ENCODE measurements at places on chromosomes 2 and 18.

DNA sequence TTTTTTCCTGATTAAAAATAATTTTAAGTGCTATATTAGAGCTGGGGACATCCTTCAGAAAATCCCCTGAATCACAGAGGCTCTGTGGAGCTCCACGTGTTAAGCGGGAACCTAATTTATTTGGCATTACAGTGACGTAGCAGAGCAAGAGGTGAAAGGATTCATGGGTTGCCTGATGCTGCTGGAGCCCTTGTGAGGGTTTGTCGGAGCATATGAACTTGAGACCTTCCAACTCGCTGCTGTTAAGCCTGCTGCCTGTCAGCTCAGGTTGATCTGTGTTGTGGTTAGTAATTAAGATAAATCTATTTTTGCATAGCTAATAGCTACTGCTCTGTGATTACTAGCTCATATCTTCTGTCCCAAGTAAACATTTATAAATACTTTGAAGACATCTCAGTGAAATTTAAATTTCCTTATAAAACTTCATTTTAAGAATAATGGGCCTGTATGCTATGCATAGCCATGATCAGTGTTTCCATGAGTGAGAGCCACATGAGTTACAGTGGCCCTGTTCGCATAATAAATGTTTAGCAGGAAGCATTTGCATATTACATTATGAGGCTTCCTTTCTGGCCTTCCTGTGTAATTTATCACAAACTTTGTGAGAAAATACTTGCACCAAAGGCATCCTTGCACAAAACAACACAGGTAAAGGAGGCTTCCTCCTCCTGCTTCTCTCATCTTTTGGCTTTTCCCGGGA is 438.9 kb downstream of the PTPRM start:
- DNase-seq: no peak

DNA sequence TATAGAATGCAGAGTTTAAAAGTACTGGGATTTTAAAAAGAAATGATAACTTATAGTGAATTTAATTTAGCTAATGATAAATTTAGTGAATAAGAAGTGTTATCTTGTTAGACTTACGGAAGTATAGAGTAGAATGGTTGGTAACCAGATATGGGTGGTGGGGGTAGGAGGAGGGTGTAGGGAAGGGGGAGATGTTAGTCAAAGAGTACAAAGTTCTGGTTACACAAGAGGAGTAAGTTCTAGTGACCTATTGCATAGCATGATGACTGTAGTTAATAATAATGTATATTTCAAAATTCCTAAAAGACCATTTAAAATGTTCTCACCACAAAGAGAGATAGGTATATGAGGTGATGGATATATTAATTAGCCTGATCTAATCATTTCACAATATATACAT is 184.8 kb upstream of the STON1 start:
- no peak for DNase-seq

- no peak for DNase-seq
Measured at GRCh38 chr2:123540291-123540690, 484.8 kb upstream of the CNTNAP5 start.

GRCh38 chr18:49177812-49178211 is 227.0 kb upstream of the SMAD7 start:
- DNase-seq: no peak

DNA sequence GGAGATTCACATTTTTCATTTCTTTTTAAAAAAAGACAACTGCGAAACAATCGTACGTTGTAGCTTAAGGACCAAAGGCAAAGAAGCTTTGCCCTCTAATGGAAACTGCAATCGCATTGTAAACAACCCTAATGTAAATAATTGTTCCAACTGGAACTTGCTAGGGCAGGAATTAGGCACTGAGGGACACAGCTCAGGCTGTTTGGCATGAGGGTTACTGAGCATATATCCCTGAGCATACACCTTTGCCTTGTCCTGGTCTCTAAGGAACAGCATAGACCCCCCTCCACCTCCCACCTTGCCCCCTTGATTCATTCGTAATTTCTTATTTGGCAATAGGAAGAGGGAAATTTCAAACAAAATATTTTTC is 396.4 kb downstream of the LNPK start:
- no peak for DNase-seq

- DNase-seq: no peak
Measured at GRCh38 chr2:235320326-235320725, 173.5 kb upstream of the AGAP1 start.

DNA sequence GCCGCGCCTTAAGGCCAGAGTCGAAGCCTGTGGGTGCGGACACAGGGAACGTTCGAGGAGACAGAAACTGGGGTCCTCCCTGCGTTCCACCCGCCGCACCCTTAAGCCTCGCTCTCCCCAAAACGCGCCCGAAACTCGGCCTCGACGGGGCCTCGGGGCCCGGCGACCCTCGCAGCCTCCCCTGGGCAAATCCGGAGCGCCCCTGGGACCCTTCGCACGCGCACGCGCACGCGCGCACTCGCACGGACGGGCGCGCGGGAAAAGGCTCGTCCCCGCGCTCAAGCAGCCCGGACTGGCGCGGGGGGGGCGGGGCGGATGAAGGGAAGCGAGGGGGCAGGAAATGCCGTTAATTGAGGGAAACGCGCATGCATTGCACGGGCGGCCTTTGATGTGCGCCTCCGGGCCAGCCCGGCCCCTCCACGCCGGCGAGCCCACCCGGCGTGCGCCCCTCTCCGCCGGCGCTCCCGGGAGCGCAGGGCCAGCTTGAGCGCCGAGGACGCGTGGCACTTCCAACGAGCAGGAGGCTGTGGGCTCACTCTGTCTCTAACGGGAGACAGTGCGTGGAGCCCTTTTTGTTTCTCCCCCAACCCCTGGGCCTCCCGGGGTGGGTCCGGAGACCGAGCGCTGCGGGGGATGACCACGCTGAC is 5.4 kb upstream of the SALL3 start:
- DNase-seq: no peak

- DNase-seq: no peak
Measured at GRCh38 chr2:235847576-235847975, 320.6 kb downstream of the GBX2 start.

- no peak for DNase-seq
Measured at GRCh38 chr2:128487650-128488387, 169.2 kb upstream of the HS6ST1 start.
